Stomach (tissue), 19 donors: ENCODE measurements at places on chromosomes 2 and 18. TPM values are rescaled to one million over a fixed set of nuclear protein-coding genes. Genes with fewer than 3 reads are reported as not detected.

KCNF1 gene
- total RNA-seq: not detected

TGFA gene
- total RNA-seq: 16.0 TPM

TMEM163 gene
- total RNA-seq: not detected

MYOM1 gene
- 2.9 TPM for total RNA-seq

ZBTB7C gene
- 27.2 TPM for total RNA-seq

CNTNAP5 gene
- not detected for total RNA-seq

AP1S3 gene
- total RNA-seq: not detected

HOXD13 gene
- not detected for total RNA-seq

LGALSL gene
- 8.8 TPM for total RNA-seq

SULT1C4 gene
- total RNA-seq: 20.7 TPM
